ENCODE measurements at places on chromosomes 6 and 20.

DNA sequence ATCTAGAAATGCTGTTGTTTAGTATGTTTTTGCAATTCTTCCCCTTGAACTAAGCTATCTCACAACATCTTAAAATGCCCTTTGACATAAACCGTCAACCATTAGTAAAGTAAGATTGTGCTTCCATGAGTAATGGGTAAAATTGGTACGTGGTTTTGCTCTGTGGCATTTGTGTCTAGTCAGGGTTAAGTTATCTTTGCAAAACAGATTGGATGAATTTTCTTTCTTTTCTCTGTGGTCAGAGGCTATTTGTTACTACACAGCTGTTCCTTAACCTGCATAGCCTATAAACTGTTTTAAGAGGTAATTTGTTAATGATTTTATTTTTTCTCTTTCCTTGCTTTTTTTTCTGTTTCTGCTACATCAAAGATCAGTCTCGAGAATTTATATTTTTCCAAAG lies 75.4 kb downstream of the RPP40 start:
- DNase-seq, result no peak

- no peak for DNase-seq
Measured at GRCh38 chr6:81756690-81757089, 4.2 kb upstream of the TENT5A start.

GRCh38 chr6:133265066-133265465 lies 23.9 kb downstream of the EYA4 start:
- no peak for DNase-seq

GRCh38 chr20:57259121-57259937 lies 7.1 kb downstream of the BMP7 start:
- no peak for DNase-seq

- DNase-seq, result no peak
Measured at GRCh38 chr6:55136916-55137315, 37.4 kb upstream of the HCRTR2 start.

DNA sequence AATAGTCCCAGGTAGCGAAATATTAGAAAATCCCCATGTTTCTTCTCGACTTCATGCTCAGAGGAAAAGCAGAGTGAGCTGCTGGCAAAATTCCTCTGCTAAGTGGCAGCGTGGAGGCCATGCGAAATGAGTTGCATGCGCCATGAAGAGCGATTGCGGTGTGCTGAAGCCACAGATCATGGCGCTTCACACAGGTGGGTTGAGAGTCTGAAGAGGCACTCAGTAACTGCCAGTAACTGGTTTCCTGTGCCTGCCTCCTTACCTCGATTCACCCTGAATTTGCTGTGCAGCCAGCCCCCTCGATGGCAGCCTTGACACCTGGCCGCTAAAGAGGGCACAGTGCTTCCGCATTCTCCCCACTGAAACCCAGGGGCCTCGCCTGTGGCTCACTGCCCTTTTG lies 301.5 kb downstream of the NRN1 start:
- no peak for DNase-seq

- DNase-seq, result no peak
Measured at GRCh38 chr20:48683467-48684175, 144.2 kb downstream of the PREX1 start.

GRCh38 chr6:156852147-156852857 lies 75.1 kb downstream of the ARID1B start:
- DNase-seq, result no peak

GRCh38 chr6:105896052-105896820 lies 189.9 kb upstream of the PRDM1 start:
- no peak for DNase-seq

GRCh38 chr6:89716532-89716931 lies 78.0 kb upstream of the LYRM2 start:
- DNase-seq, result no peak

GRCh38 chr20:58071298-58071697 lies 157.2 kb downstream of the ANKRD60 start:
- no peak for DNase-seq

GRCh38 chr6:17042422-17043147 lies 59.3 kb upstream of the STMND1 start:
- DNase-seq, result no peak

DNA sequence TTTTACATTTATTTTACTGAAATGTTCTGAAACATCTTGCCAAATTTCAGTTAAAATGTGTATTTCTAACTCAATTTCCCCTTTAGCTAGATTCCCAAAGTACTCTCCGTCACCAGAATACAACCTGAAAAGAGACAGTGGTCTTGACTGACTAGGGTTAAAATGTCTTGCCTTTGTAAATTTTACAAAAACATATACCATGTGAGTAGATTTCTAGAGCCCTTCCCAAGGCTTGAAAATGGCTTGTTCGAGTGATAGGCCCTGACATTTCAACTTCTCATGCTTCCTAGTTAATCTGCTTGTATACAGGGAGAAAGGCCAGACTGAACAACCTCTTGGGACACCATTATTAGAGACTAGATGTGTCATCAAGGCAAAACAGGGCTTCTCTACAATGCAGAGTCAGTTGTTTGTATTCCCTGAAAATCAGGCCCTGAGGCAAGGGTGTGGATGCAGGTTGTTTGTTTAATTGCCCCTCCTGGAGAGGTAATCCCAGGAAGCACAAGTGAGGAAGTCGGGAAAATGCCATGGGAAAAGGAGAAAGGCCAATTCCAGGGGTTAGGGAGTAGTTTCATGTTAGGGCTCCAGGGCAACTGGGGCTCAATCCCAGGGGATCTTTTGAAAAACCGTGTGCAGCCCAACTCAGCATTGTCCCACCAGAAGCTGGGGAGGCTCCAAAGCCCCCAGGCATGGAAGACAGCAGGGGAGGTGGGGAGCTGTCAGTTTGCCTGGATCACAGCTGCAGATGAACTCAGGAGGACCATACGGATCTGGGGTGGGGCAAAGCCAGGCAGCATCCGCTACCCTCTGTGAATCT lies 11.6 kb upstream of the TFB1M start:
- no peak for DNase-seq

GRCh38 chr6:156125844-156126243 lies 651.3 kb upstream of the ARID1B start:
- no peak for DNase-seq

GRCh38 chr20:24446811-24447210 lies 22.6 kb upstream of the SYNDIG1 start:
- no peak for DNase-seq

GRCh38 chr6:3718407-3718806 lies 33.1 kb downstream of the PXDC1 start:
- no peak for DNase-seq

DNA sequence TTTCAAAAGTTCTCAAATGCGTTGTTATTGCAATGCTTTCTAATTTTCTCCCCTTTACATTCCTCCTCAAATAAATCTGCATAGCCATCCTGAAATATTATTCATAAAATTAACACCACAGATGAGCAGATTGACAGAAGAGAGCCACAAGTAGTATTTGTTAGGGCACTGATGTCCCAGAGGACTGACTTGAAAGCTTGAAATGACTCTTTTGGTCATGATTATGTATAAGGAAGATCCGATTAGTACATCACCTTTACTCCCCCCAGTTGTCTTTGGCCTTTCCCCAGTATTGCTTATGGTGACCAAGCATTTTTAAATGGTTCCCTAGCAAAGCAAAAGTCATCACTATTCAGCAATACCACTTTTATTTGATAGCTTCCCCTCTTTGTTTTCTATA lies 187.6 kb downstream of the ADAT2 start:
- DNase-seq, result no peak

- DNase-seq, result no peak
Measured at GRCh38 chr20:24148372-24148771, 159.8 kb upstream of the GGTLC1 start.

- DNase-seq, result no peak
Measured at GRCh38 chr6:84466511-84466910, 239.1 kb upstream of the CEP162 start.

- DNase-seq, result no peak
Measured at GRCh38 chr6:52497652-52498408, 77.7 kb downstream of the EFHC1 start.

GRCh38 chr6:53312355-53312754 lies 36.4 kb downstream of the ELOVL5 start:
- no peak for DNase-seq

DNA sequence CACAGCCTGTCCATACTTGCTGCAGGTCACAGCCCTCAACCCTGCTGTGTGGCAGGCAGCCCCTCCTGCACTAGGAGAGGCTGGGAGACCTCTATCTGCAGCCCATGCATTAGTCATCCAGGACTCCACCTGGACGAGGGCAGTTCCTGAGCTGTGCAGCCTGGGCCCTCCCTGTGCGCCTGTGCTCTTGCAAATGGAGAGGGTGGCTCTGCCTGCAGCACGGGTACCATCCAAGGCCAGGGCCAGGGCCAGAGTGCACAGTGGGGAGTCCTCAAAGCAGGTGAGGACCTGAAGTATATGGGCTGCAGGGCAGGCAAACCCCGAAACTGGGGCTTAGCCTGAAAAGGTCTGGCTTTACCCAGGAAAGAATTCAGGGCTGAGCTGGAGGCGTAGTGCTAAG lies 89.8 kb upstream of the PHACTR3 start:
- DNase-seq, result no peak

Measured in activated gamma-delta T cell treated with Interleukin-2 at 50 U/mL for 16 hours (primary cell).